ENCODE measurements at places on chromosomes 5 and 9.

GRCh38 chr5:160469156-160470144 lies 47.8 kb downstream of the PTTG1 start:
- no peak for DNase-seq

DNA sequence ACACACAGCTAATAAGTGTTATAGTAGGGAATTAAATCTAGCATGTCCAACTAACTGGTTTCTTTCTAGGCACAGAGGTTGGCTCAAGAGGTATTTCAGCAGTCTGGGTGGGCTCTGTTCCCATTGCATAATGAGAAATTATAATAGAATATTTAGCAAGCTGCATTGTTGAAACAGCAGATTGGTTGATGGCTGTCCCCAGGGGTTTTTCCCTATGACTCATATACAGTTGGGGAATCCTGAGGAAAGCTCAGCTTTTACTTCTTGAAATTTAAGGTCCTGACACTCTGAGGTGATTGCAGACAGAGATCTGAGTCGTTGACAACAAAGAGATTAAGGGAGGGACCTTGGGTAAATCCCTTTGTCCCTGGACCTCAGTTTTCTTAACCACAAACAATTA lies 38.3 kb upstream of the TNFSF8 start:
- no peak for DNase-seq

DNA sequence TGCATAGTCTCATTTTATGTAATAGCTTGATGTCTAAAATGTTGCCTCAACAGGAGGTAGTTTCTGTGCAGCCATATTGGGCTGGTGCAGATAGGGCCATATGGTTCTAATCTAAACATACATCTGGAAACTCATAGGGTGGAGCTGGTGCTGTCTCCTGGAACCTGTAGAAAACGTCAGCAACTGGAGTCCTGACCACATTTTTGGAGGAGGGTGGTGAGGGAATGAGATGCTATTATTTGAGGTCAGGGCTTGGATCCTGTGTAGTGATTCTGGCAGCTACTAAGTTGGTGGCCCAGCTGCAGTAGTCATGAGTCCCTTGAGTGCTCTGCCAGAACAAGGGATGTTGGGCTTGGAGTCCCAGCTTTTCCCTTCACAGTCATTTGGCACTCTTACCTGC lies 14.1 kb downstream of the MAN2A1 start:
- no peak for DNase-seq

- DNase-seq = no peak
These were observed 37.4 kb downstream of the LHFPL2 start for GRCh38 chr5:78611126-78611605.

- DNase-seq = no peak
These were observed 39.1 kb upstream of the KCNV2 start for GRCh38 chr9:2677915-2678889.

GRCh38 chr9:97188545-97188944 lies 118.9 kb upstream of the CCDC180 start:
- DNase-seq = no peak

- DNase-seq = no peak
These were observed 367.9 kb downstream of the DIRAS2 start for GRCh38 chr9:90274725-90275124.

GRCh38 chr9:8486095-8486494 lies 686.5 kb upstream of the DMAC1 start:
- DNase-seq = peak; percentile 78

DNA sequence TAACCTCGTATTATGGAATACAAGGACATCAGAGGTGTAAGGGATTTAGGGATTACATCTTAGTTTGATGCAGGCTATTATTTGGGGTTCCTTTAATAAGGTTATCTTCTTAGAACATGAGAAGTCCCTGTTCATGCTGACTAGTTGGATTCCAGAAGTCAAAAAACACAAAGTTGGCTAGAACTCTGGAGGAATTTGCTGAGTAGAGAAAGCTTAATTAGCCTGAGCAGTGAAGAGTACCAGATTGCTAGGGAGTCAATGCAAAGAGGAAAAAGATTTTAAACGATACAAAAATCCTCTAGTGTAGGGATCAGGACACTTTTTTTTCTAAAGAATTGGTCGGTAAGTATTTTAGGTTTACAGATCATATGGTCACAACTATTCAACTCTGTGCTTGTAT lies 1872.5 kb upstream of the C9orf72 start:
- no peak for DNase-seq

- DNase-seq = no peak
These were observed 690.4 kb downstream of the SLCO4C1 start for GRCh38 chr5:101605700-101606099.

- no peak for DNase-seq
These were observed 9.5 kb downstream of the IRF1 start for GRCh38 chr5:132480893-132481595.

GRCh38 chr5:168766426-168766700 lies 187.2 kb upstream of the PANK3 start:
- DNase-seq = no peak

- DNase-seq = no peak
These were observed 780 bp downstream of the CDC37L1 start for GRCh38 chr9:4680173-4680525.

DNA sequence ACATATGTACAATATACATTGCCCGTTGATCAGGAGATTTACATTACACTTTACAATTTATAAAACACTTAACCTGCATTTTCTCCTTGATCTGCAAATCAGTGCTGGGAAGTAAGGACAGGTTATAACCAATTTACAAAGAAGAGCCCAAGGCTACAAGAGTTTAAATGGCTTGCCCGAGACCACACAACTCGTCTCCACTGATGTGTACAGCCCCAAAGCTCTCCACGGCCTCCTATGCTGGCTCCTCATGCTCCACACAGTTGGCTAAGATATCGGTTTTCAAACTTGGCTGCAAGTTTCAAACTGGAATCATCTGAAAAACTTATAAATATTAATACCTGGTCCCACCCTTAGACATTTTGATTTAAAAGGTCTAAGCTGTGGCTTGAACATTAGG lies 10.3 kb downstream of the ACTL7B start:
- no peak for DNase-seq

- no peak for DNase-seq
These were observed 43.9 kb downstream of the P4HA2 start for GRCh38 chr5:132183723-132184122.

DNA sequence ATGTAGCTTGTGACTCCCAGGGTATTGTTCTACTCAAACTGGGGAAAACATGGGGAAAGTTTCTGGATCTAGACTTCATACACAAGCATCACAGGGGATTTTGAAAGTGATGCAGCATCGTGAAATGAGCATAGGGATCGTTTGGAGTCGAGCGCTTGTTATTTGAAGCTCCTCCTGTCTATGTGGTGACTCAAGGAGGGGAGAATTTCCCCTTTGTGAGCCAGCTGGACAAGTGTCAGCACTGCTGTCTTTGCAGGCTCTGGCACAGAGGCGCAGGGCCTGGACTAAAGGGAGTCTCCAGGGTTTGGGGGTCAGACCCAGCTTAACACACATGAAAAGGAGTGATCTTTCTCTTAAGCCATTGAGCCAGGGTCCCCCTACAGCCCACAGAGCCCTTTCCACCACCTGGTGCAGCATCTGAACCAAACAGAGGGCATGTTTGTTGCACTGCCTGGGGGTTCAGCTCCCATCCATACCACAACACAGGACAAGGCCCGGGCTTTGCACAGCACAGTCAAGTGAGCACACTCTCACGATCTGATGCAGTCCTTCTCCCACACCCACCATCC lies 51.0 kb downstream of the IRF1 start:
- no peak for DNase-seq

- no peak for DNase-seq
These were observed 245.3 kb downstream of the GADD45G start for GRCh38 chr9:89850153-89850552.

- DNase-seq = no peak
These were observed 225.5 kb upstream of the ATP10B start for GRCh38 chr5:161077496-161077895.

DNA sequence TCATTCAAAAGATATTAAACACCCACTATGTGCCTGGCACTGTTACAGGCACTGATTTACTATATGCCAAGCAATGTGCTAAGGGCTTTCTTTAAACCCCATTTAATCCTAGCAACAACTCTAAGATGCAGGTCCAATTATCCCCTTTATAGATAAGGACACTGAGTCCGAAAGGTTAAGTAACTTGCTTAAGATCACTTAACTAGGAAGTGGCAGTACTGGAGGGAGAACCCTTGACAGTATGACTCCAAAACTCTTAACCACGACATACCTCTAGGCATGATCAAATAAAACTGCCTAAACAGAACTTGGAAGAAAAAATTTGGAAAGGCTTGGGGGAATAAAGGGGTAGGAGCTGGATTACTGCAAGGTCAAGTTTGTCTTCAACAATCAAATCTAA lies 1.7 kb downstream of the RAB14 start:
- peak; percentile 7 for DNase-seq

DNA sequence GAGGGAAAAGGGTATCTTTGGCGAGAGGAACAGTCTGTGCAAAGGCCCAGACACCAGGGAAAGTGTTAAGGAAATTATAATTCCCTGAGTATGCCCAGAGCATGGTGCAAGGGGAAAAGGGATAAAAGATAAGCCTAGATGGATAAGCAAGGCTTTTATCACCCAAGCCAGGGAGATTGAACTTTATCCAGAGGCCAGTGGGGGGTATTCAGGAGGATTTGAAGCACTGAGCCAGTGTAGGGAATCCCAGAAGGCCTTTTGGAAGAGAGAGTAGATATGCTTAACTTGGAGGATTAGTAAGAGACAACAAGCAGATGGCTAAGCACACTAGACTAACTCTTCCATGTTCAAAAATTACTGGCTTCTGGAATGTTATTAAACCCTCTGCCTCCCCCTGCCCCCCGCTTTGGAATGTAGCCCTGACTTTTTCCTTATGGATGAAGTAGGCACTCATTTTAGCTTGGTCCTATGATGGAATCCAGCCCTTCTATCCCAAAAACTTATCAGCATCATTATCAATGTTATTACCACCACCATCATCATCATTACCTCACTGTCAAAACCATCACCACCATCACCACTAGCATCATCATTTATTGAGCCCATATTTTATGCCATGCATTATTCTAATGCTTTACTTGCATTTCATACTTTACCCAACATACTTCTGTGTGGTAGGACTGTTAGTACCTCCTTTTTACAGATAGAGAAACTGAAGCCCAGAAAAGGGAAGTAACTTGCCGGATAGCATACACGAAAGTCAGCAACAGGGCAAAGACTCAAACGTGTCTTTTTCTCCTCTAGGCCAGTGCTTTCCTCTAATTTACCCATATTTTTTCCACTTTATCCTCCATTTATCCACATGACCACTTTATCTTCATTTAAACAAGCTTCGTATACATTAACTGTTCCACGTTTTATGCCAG lies 237.0 kb downstream of the PAPPA start:
- DNase-seq = no peak

GRCh38 chr5:97149709-97150108 lies 7.3 kb upstream of the LIX1 start:
- no peak for DNase-seq

GRCh38 chr5:172575816-172576545 lies 65.1 kb upstream of the NEURL1B start:
- DNase-seq = no peak

DNA sequence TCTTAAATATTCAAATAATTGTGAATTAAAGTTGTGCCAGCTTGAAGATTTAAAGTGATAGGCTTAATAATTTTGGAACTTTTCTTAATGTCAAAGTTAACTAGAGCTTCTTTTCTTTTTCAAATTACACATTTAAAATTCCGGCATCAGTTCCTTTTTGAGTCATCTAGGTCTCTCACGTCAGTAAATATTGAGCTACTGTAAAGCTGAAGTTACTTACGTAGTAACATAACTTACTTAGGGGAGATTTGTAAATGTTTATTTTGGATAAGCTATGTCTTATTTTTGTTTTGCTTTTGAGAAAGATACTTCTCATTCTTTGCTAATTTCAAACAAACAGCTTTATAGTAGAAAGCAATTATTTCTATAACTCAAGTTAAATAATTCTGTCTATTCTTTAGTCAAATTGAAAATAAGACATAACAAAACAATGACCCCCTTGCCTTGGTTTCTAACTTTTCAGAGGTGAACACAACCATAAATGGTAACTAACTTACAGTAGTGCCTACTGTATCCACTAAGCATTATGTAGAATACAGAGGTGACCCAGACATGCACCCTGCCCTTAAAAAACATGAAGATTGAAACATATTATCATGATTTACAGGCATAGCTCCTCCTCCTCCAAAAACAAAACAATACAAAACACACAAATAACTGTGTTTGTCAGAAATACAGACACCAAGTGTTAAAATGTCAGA lies 29.8 kb downstream of the CD274 start:
- DNase-seq = no peak

DNA sequence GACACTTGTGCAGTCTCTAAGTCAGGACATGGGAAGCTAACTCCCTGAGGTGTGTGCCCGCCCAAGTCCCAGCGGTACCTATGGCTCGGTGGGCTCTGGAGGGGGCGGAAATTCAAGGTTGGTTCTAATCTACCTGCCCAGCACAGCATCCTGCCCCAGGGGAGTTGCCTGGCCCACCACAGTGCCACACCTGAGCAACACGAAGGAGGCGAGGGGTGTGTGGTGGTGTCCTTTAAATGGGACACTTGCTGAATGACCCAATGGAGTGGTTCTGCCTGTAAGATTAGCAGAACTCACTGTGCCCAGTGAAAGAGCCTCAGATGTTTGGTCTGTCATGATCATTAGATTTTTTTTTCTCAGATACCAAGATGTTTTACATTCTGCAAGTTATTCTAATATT lies 70.7 kb upstream of the OTULINL start:
- no peak for DNase-seq

GRCh38 chr5:38445374-38446028 lies 110.9 kb downstream of the LIFR start:
- DNase-seq = no peak

DNA sequence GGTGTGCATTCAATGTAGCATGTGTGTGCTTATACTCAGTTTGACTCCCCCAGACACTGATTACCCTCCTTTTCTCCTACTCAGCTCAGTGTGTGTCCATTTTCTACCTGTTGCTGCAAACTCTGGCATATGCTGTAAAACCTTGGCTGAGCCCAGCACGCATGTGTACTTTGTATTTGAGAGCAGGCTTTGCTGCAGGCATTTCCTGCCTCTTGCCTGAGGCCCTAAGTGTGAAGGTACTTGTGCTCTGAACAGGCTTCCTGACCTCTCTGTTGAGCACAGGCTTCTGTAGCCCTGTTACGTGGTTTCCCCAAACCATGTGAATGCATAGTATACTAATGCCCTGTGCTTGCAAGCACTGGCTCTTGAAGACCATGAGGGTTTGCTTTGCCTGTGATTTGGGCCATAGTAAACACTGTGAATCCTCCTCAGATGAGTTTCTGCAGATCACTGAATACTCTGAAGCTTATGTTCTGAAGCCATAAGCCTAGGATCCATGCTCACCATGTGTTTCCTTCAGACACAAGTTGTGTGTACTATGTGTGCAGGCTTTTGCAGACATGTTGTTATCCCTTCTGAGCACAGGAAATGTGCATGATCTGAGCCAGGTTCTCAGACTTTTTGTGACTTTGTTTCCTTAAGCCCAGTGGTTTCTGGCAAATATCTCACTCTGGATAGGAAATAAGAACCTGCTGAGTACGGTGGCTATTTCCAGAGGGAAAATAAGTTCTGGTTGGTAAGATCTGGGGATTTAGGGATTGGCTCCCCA lies 124.9 kb upstream of the RUSC2 start:
- DNase-seq = no peak
